ENCODE measurements at places on chromosomes 11 and 22.

GRCh38 chr11:76935042-76935441 lies 74.3 kb downstream of the ACER3 start:
- DNase-seq, result no peak

DNA sequence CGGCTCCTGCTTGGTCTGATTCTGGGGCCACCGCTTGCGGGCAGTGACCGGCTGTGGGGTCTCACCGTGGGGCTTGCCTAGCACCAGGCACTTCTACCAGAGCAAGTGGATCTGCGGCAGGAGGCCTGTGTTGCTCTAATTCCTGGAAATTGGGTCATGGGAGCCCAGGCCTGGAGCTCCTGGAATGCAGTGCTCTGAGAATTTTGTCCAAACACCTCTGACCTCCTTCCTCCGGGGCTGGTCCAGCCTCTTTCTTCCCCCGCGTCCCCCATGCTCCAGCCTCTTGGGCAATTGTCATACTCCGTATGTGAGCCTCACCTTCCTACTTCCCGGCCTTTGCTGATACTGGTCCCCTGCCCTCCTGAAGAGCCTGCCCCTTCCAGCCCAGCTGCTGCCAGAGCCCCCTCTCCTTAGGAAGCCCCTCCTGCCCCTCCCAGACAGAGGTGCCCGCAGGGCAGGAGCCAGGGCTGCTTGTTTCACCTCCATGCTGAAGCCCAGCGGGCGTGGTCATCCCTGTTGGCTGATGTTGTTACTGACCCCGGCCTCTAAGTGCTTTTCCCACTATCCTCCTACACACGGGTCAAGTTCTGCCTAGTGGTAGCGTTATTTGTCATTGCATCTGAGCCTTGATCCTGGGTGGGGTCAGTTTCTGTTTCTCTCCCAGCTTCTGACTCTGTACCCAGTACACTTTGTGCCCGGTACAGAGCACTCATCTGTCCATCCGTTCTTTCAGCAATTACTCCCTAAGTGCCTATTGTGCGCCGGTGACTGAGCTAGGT lies 9.6 kb downstream of the MGAT3 start:
- DNase-seq, result no peak

GRCh38 chr22:27755521-27756211 lies 45.9 kb downstream of the MN1 start:
- DNase-seq, result no peak

GRCh38 chr11:2363577-2364370 lies 13.3 kb upstream of the CD81 start:
- no peak for DNase-seq

DNA sequence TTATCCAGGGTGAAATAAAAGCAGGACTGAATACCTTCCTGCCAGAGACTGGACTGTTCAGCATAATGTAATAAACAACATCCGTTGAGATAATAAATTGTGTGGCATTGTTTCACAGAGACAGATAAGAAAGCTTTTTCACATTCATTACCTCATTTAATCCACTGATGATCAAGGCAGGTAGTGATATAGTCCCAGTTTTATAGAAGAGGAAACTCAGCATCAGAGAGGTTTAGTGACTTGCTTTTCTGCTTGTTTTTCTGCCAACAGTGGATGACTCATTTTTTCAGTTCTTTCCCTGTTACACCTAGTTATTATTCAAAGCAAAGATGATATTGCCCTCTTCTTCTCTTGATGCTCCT lies 4.0 kb downstream of the MYO18B start:
- no peak for DNase-seq

DNA sequence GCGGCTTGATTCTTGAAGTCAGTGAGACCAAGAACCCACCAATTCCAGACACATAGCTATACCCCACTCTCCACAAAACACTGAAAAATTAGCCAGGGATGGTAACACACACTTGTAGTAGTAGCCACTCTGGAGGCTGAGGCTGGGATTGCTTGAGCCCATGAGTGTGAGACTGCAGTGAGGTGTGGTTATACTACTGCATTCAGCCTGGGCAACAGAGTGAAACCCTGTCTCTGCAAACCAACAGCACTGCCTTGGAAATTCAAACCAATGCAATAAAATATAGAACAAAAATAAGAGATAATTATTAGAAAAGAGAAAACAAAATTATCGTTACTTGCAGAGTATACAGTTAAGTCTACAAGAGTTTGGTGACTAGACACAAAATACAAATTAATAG lies 20.2 kb upstream of the PRDM10 start:
- no peak for DNase-seq

- no peak for DNase-seq
Observed at GRCh38 chr22:27748751-27749191, 52.8 kb downstream of the MN1 start.

DNA sequence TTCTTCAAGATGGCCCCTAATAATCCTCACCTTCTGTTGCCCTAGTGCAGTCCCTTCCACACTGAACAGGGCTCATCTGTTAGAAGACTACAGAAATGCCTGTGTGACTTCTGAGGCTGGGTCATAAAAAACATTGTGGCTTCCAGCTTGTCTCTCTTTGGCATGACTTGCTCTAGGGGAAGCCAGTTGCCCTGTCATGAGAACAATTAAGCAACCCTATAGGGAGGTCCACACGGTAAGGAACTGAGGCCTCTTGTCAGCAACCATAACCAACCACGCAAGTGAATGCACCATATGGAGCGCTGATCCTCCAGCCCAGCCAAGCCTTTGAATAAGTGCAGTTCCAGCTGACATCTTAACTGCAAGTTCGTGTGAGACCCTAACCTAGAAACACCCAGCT lies 2.6 kb downstream of the LIPT2 start:
- no peak for DNase-seq

Measured in activated T-cell treated with anti-CD3 and anti-CD28 coated beads, Interleukin-2, amount 50 U/mL, for 48 hours (primary cell).